Activated CD8-positive, alpha-beta T cell treated with anti-CD3 and anti-CD28 coated beads, Interleukin-2, amount 10 ng/mL, durations not matched to agents 7 days and 5 days (primary cell): ENCODE measurements at places on chromosomes 2 and 18.

DNA sequence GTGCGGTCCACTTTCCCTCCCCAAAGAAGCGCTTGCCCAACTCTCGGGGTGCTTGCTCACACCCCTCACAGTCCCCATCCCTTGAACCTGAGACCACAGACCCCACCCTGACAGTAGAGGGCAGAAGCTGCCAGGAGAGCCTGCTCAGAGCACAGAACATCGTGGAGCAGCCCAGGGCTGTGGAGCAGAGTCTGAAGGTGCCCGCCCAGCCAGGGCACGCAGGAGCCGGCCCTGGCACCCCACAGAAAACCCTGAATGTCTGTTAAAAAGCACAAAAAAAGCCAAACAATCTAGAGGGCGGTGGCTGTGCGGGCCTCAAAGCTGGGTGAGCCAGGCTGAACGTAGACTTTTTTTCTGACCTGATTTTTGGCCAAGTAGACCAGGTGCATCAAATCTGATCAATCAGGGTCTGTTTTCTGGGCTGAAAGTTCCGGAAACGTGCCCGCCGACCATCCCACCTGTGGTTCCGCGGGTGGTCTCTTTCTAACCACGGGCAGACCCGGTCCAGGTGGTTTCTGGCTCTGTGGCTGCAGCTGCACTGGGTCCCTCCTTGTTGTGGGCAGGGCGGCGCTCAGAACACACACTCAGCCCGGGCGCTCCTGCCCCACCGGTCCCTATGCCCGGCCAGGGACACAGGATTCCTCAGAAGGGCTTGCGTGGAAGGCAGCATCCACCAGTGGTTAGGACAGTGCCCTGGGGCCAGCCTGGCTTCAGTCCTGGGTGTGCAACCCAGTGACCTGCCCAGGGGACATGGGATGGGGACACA lies 66.3 kb downstream of the SLC66A2 start:
- DNase-seq, result no peak

DNA sequence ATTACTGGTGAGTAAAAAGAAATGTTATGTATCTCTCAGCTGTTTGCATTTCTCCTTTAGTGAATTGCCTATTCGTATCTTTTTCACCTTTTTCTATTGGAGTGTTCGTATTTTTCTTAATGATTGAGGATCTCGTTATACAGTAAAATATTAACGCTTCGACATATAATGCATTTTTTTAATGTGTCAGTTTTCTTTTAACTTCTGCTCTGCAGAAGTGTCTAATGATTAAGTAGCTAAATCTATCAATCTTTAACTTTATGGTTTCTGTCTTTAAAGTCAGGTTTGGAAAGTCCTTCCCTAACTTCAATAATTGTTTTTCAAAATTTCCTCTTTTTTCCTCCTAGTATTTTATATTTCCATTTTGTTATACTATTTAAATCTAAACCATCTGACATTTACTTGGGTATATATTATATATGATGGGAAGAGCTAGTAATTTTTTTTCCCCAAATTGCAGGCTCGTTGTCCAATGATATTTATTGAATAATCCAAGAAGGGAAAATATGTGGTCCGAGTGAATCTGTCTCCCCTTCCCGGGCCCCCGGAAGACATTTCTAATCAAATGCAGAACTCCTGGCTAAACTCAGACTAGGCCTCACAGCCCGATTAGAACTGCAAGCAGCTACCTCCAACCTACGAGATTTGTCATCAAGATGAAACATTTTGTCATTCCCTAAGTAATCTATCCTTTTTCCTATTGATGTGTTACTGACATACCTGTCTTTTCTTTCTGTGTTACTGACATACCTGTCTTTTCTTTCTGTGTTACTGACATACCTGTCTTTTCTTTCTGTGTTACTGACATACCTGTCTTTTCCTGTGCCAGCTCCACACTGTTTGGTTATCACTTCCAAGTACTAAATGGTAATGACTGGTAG lies 17.2 kb downstream of the PCBP1 start:
- DNase-seq, result peak; percentile 64

- DNase-seq, result no peak
These were observed 318 bp downstream of the TYW5 start for GRCh38 chr2:199955007-199955338.

DNA sequence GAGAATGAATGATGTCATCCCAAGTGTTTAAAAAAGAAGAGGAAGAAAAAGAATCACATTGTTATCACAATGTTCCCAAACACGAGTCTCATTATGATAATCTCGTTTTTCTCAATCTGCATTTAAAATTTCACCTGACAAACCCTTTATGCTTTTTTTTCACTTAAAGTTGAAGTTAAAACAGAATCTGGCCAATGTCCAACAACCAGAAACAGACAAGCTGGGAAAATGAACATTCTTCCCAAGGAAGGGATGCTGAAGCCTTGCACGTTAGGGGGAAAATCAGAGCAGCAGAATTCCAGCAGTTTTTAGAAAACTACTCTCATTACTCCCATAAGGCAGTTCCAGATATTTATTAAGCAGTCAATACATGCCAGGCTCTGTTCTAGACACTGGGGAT lies 245.3 kb downstream of the TMEM182 start:
- DNase-seq, result no peak

- DNase-seq, result no peak
These were observed 78.2 kb downstream of the NPAS2 start for GRCh38 chr2:100898035-100898665.

GRCh38 chr18:31595121-31595771 lies 3.6 kb downstream of the TTR start:
- DNase-seq, result no peak

DNA sequence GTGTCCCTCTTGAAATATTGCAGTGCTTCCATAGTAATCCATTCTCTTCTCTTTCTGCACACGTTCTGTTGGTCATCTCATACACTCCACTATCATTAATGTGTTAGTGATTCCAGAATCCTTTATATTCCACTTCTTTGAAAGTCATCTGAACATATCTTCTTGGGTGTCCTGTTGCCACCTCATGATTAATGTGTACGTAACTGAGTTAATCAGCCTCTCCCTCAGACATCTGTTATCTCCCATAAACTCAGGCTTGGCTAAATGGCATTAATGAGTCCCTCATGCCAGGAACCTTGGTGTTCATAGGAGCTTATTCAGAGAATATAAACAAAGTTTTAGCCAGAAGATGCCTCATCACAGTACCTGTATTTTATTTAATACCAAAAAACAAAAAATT lies 126.4 kb downstream of the NCOA1 start:
- no peak for DNase-seq

DNA sequence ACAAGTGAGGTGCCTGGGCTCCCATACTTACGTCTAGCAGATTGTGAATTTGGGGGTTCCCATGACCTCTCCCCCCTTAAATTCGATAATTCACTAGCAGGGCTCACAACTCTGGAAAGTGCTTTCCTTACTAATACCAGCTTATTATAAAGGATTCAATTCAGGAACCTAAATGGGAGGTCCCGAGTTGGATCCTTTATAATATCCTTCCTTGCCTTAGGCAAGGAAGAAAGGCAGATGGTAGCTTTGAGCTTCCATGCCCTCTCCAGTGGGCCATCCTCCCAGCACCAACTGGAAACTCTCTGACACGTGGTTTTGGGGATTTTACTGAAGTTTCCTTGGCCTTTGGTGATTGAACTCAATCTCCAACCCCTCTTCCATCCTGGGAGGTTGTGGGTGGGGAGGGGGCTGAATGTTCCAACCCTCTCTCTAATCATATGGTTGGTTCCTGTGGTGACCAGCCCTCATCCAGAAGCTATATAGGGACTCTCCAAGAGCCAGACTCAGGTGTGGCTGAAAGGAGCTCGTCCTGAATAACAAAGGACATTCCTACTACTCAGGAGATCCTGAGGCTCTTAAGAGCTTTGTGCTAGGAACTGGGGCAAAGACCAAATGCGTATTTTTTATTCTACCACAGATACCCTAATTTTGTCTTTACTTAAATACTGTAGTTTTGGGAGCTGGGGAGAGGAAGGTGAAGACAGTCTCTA lies 62.2 kb downstream of the HAUS1 start:
- DNase-seq, result no peak

GRCh38 chr18:10948421-10948820 lies 200.9 kb downstream of the PIEZO2 start:
- DNase-seq, result no peak

GRCh38 chr2:25257032-25257552 lies 84.6 kb downstream of the DNMT3A start:
- DNase-seq, result no peak

DNA sequence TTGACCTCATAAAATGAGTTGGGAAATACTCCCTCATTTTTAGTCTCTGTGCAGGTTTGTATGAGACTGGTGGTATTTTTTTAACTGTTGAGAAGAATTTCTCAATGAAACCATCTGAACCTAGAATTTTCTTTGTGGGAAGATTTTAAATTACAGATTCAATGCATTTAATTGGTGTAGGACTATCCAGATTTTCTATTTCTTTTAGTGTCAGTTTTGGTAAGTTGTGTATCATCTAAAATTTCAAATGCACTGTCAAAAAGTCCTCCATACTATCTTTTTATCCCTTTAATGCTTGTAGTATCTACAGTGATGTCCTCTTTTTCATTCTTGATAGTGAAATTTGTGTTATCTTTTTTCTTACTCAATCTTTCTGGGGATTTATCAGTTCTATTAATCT lies 1.8 kb upstream of the BOK start:
- DNase-seq, result no peak

DNA sequence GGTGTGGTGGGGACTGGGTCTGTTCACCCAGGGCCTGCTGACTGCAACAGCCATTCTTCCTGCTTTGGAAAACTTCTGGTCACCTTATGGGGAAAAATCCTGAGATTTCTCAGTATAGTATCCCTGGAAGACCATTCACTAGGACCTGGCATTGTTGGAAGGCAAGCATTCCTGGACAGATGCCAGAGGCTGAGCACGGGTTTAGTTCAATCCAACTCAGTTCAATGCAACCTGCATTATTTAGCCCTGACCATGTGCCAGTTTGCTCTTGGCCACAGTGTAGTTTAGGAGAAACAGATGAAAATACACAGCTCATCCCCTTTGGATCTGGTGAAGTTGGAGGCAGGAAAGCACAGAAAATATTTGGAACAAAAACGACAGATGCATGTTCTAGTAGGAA lies 95.9 kb downstream of the LPIN1 start:
- DNase-seq, result no peak

DNA sequence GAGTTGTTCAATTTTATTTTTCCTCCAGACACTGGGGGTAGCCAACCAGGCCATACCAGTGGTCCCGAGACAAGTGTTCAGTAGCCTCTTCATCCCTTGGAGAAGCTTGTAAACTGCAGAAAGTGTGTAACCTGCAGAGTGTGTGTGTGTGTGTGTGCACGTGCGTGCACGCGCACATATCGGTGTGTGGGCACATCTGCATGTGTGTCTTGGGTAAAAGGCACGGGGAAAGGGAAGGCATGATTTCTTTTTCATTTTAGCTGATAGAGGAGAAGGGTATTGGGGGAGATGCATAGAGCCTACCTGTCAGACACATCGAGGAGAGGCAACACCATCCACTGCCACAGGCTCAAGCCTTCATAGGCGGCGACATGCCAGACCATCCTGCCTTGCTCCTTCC lies 181.4 kb downstream of the CLIP4 start:
- no peak for DNase-seq

DNA sequence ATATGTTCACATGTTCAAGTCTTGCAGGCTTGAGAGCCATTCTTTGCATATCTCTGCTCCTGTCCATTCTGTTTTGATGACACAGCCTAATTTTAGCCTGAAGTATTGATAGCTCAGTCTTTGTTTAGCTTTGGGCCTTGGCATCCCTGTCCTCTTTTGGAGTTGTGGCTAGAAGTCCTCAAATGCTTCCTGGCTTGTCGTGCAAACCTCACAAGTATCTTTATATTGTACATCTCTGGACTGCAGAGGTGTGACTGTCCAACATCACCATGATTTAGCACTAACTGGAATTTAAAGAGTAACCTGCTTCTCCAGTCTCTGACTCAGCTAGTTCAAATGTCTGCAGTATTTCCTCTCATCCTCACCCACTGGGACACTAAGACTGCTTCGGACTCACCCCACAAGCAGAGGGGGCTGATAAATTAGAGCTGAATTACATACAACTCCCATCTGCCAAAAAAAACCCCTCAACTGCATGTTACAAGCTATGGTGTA lies 11.7 kb downstream of the PFN4 start:
- no peak for DNase-seq

DNA sequence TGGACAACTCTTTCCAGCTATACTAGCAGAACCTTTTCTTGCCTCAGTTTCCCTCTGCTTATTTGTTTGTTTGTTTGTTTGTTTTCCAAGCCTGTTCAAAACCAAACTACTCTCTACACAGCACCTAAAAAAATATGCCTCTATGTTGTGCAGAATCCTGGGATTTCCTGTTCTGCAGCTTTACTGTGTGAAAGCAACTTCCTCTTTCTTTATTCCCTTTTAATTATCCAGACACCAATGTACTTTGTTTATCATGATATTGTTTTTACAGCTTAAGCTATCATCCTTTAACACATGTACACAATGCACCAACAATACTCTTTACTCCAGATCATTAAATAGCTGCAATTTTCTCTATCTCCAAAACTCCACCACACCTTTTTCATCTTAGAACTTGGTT lies 259.5 kb downstream of the EPHA4 start:
- DNase-seq, result no peak

GRCh38 chr2:12856934-12857601 lies 140.3 kb downstream of the TRIB2 start:
- DNase-seq, result peak; percentile 67

DNA sequence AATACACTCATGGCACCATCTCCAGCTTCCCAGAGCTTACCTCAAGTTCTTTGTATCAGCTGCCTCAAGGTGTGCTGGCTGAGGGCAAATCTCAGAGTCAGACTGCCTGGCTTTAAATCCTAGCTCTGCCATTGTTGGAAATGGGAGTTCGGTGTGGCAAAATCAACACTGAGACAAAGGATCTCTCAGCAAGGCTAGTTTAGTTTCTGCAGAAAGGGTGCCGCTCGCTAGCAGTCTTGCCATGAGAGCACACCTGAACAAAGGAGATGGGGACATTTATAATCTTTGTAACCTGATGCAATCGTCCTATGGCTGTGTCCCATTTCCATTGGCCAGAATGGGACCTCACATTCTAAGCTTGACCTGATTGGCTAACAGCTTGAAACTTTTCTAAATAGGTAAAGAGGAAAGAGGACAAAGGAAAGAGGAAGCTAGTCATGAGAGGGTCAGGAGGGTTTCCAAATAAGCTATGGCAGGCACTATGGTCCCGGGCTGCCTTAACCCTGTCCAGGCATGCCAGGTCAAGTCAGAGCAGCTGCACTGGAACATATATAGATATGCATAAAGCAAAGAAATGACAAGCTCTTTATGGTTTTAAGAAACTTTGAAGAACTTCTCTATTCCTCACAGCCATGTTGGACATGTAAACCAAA lies 4.3 kb upstream of the UBE2F start:
- no peak for DNase-seq

- DNase-seq, result no peak
These were observed 64.3 kb downstream of the KIAA1328 start for GRCh38 chr18:36893227-36893626.
